ENCODE measurements at places on chromosomes 1 and 21. TPM values are rescaled to one million over a fixed set of nuclear protein-coding genes. Genes with fewer than 3 reads are reported as not detected.
A peak's percentile ranks its signal among the peaks of the same experiment; 100 is the strongest.

The COL11A1 gene
- total RNA-seq: not detected

The LBR gene
- 288 TPM for total RNA-seq

- no peak for DNase-seq
Observed at GRCh38 chr1:18414872-18415447, 65.8 kb upstream of the KLHDC7A start.

The EFNA4 gene
- total RNA-seq: 10.1 TPM

- no peak for DNase-seq
Observed at GRCh38 chr21:31164713-31165694, 126.7 kb upstream of the KRTAP19-8 start.

DNA sequence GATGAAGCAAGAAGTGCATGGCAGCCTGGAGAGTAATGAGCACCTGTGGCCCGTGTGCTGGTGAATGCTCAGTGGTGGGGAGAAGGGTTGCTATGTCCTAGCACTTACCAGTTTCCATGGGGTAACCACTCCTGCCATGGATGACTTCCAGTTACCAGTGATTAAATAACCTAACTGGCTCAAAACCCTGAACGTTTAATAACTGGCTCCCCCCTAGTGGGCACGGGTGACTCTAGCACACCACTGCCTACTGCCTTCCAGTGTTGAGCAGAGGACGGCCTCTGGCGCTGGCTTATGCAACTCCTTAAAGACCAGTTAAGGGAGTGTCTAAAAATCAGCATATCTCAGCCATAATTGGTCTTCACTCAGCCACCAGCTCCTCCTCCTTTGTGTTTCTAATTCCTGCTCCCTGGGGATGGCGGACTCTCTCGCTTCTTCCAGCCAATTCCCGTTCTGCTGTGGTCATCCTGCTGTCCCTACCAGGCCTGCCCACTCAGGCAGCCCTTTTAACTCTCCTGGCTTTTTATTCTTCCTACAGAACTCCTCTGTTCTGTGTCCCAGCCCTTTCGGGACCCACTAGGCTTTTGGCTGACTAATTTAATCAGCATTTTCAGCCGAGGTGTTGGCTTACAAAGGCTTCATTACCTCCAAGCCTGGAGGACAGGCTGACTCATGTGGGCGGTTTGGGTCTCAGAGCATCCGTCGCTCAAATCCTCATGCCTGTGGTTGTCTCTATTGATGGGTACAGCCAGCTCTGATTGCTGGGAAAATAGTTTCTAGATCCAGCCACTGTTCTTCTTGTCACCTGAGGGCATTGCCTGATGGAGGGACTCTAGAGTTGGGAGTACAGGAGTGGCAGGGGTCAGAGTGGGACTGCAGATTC lies 332.4 kb downstream of the CAMTA1 start:
- DNase-seq: no peak

The PGLYRP3 gene
- not detected for total RNA-seq

- DNase-seq: no peak
Observed at GRCh38 chr1:164709126-164709525, 150.1 kb downstream of the PBX1 start.

- DNase-seq: no peak
Observed at GRCh38 chr21:25560271-25560685, 47.0 kb downstream of the MRPL39 start.

DNA sequence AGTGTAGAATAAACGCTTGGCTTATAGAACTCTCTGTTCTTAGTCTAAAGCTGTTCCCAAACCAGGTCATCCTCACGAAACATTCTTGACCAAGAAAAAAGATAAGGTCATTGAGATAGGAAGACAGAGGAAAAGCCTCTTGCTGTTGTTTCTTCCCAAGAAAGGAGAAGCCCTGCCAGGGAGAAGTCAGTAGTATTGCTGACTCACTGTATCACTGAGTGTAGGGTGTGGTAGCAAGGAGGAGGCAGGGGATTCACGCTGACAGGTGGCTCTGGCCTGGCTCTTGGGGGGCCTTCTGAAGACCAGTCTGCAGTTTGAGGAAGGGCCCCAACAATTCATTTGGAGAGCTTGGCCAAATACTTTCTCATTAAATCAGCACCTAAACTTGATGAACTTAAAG lies 97.8 kb downstream of the CD247 start:
- DNase-seq: no peak

DNA sequence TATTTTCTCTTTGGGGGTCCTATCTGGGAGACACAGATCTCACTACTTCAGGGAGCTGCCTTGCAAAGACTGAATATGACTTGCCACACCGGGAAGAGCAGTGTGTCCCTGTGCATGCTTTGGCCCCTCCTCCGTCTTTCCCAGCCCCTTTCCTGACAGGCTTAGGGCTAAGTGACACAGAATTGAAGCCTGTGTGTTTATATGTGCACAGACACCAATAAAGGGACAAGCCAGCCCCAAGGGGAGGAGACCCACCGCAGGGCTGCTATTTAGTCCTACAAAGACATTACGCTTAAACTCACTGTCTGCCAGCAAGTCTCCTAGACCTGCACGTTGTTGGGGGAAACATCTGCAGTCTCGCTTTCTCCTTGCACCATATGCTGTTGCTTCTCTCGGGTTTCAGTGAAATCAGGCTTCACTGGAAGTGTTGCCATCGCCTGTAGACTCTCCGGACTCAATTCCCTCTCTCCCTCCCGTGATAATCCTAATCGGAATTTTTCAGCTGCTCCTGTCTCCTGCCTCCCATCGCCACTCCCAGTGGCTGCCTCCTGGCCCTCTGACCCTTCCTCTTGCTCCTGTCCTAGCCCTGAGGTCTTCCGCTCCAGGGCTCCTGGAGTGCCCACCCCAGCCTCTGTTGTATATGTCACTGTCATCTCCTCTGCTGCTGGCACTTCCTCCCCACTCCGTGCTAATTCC lies 58.5 kb upstream of the LRRC53 start:
- DNase-seq: no peak

GRCh38 chr1:24186993-24187790 lies at the start of gene IFNLR1:
Gene IFNLR1, minus strand, starts transcription at chr1:24187289. Its CDS starts 41 bp downstream, at chr1:24187248.
- DNase-seq: peak; percentile 91

DNA sequence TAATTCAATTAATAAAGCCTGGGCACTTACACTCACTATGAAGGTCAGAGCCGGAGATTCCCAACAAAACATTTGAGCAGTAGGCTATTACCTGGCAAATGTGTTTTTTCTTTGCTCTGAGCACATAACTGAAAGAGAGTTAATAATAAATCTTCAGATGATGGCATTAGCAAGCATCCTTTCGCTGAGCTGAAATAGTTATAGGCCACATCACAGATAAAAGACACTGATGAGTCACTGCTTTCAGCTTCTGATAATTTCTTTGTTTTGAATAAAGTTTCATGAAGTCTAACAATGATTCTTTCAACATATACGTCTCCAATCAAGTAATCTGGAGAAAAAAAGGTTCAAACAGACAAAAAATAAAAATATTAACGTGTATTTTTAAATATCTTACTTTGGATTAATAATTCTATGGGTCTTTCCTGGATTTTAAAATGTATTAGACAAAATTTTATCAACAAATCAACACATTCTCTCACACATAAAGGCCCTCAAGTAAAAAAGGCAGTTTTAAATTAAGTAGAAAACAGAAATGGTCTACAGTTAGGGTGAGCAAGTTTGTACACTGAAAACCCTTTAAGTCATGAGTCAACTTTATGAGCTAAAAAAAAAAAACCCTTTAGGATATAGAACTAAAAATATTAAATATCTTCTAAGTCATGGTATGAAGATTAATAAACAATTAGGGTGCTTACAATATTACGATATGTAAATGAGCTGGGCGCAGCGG lies 33.1 kb downstream of the LTN1 start:
- no peak for DNase-seq

DNA sequence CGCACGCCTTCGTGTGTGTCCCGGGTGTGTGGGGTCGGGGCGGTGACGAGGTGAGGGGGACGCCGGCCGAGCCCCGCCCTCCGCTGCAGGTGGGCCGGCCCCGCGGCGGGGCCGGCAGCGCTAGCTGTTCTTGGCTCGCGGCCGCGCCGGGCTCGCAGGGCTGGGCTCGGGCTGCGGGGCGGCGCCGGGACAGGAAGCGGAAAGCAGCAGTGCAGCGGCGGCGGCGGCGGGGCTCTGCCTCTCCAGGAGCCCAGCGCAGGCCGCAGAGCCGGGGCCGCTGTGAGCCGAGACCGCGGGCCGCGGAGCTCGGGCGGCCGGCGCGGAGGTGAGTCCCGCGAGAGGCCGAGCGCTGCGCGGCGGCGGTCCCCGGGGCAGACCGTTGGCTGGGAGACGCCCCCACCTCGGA lies at the start of gene VANGL1:
TSS of gene VANGL1 (plus strand) at position 209 of the 406 bp plus-strand sequence. CDS start 9,444 bp downstream, outside the sequence.
- no peak for DNase-seq

The CYP4X1 gene
- total RNA-seq: not detected

The HSD11B1 gene
- total RNA-seq: not detected

The FCER1G gene
- total RNA-seq: 0.88 TPM

The LEFTY1 gene
- total RNA-seq: 1.0 TPM

The S100A12 gene
- not detected for total RNA-seq

The UMODL1 gene
- 10.0 TPM for total RNA-seq

- DNase-seq: peak; percentile 42
Observed at GRCh38 chr1:200118779-200119505, 91.4 kb downstream of the NR5A2 start.

The ADAMTS5 gene
- not detected for total RNA-seq

The FAM177B gene
- not detected for total RNA-seq

The LENEP gene
- total RNA-seq: 1.5 TPM

- DNase-seq: peak; percentile 87
Observed at GRCh38 chr1:42922687-42923366, 35.8 kb downstream of the SLC2A1 start.

The IGSF5 gene
- total RNA-seq: not detected

The WNT9A gene
- not detected for total RNA-seq

The RBM8A gene
- total RNA-seq: 177 TPM

The REG4 gene
- not detected for total RNA-seq

GRCh38 chr1:152049291-152050083 lies 12.7 kb upstream of the S100A11 start:
- DNase-seq: no peak

DNA sequence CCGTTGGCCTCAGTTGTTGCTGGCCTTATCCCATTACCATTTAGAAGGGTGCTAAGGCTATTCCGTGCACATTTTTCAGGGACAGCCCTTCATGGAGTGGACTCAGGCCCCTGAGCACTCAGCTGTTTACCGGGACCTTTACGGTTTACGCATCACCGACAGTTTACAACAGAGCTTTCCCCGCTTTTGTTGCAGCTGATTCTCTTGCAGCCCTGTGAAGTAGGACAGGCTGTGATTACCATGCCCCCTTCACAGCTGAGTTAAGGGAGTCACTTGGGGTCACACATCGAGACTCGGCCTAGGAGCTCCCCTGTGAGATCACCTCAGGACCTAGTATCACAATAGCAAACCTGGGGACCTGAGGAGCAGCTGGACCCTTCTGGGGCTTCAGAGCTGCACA lies 41.9 kb downstream of the PTPRF start:
- no peak for DNase-seq

DNA sequence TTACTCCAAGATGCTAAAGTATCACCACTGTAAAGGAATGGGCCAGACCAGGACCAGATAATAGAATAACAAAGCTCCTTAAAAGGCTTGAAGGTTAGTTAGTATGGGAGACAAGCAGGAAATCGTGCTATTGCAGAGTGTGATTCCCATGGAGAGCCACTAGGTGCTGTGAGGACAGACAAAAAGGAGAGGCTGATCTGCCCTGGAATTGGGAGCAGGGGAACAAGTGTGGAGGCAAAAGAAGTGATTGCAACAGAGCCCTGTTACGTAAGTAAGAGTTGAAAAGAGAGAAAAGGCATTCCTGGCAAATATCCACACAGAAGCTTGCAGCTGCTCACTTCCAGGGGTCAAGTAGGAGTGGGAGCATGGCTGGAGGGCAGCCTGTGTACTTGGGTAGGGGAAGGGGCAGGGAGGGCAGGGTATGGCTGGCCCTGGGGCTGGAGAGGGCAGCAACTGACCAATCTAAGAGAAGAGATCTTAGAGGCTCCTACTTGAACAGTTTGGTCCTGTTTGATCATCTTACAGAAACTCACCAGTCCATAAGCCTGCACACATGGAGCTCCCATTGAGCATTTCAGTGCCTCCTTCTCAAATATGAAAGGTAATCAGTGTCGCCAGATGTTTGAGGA lies 207.7 kb upstream of the GJB5 start:
- DNase-seq: no peak

The SLAMF9 gene
- not detected for total RNA-seq

The GJB3 gene
- total RNA-seq: not detected

- no peak for DNase-seq
Observed at GRCh38 chr21:36396325-36396724, 11.1 kb downstream of the CHAF1B start.

The C1orf94 gene
- total RNA-seq: not detected

DNA sequence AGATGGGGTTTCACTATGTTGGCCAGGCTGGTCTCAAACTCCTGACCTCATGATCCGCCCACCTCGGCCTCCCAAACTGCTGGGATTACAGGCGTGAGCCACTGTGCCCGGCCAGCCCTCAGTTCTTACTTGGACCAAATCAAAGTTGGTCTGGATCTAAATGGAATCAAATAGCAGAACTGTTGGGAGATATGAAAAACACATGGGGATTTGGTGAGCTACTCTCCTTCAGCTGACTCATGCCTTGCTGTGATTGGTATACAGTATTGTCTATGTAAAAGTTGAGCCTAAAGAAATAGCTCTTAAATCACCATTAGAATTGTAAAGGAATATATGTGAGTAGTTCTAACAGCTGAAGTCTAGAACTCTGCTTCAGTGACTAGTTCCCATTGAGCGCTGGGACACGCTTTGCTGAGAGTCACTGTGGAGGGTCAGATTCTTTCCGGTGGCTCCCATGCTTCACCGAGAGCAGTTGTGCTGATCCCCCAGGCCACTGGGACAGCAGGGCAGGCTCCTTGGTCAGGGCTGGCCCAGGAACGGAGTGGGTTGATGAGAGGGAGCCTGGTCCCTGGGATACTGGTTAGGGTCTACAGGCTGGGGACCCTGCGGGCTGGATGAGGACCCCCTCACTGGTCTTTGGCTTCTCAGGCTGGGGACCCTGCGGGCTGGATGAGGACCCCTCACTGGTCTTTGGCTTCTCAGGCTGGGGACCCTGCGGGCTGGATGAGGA lies 14.0 kb downstream of the PKNOX1 start:
- DNase-seq: no peak

DNA sequence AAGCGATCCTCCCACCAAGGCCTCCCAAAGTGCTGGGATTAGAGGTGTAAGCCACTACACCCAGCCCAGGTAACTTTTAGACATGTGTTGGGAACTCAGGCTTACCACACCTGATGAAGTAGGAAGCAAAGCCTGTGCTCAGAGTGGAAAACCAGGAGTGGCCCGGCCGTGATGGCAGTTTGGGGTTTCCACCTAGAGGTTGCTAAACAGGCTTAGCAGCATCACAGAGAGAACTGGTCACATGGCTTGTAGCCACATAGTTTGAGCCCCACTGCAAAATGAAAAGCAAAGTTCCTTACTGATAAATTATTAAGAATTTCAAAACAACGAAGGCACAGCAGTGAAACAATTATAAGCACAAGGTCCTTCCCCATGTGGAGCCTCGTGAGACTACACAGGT lies 142.6 kb upstream of the CXADR start:
- DNase-seq: no peak

GRCh38 chr1:22691031-22691753 lies 19.4 kb upstream of the EPHB2 start:
- no peak for DNase-seq

DNA sequence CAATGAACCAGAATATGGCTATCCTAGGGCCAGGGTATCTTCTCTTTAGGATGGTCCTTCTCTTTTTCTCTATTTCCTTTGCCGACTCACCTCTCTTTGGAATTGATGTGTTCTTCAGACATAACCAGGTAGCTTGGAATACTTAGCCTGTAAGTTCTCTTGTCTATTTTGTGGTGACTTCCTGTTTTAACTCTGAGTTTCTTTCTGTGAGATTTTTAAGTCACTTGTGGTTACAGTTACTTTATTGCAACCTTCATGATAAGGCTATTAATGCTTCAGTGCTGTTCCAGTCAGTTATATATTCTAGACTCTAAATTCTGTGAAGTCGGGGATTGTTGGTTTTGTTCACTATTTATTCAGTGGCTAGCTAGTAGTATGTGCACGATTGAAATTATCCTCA lies 46.2 kb downstream of the DISP1 start:
- DNase-seq: no peak

The PM20D1 gene
- not detected for total RNA-seq

All from OCI-LY7 (cell line).